NCI-H1694 treated with DMSO at 0.1 percent for 48 hours (cell line): ENCODE measurements at places on chromosomes 11 and 22.
A peak's percentile ranks its signal among the peaks of the same experiment; 100 is the strongest.

- peak; percentile 28 for DNase-seq
Observed at GRCh38 chr22:50506611-50507420, 686 bp downstream of the LMF2 start.

- no peak for DNase-seq
Observed at GRCh38 chr11:11396301-11397035, 43.4 kb upstream of the CSNK2A3 start.

GRCh38 chr22:19842393-19843106, 12.1 kb downstream of the GNB1L start:
- no peak for DNase-seq

DNA sequence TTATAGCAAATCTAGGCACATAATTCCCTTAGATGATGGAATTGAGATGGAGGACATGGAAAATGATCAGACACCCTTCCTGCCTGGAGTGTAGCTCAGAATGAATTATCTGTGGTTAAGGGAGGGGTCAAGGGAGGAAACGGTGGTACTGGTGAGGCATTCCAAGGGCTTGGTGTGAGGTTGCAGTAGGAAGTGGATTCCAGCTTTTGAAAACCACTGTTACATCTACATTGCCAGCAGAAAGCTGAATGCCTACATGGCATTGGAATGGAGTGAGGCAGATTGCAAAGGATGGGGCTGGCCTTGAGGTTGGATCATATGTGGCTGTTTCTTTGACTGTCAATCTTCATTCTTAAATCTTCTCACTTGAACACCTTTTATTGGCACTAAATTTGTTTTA, 684.4 kb downstream of the NTM start:
- DNase-seq, result peak; percentile 84

- no peak for DNase-seq
Observed at GRCh38 chr22:28154861-28155260, 235.8 kb upstream of the PITPNB start.

DNA sequence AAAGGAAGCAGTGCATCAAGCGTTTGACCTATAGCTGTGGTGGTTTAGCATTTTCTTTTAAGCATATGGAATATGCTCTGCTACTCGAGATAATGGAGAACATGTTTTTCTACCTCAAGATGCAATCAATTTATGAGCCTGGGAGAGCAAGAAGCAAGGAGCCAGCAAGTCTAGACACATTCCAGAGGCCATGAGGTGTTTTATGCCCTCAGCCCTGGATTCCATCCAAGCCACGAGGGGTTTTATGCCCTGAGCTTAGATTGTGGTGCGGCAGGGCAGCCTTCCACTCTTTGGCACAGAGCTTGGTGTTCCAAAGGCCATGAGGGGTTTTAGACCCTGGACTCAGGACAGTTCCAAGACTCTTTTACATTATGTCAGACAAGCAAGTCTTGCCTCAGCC, 11.7 kb upstream of the DNAJB13 start:
- DNase-seq, result no peak

GRCh38 chr11:210803-211180, 3.3 kb downstream of the RIC8A start:
- no peak for DNase-seq

DNA sequence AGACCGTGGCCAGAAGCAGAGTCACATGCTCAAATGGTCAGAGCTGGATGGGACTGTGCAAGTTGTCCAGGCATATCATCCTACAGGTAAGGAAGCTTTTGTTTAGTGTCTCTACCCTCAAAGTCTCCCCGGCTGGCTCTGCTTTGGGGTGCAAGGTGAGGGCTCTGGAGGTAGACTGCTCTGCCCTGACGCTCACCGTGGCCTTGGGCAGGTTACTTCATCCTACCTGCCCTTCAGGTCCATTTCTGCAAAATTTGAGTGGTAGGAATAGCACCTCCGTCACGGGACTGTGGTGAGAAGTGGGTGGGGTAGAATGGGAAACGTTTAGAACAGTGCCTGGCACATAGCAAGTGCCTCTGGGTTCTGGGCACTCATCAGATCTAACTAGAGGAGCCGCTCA, 42.2 kb downstream of the NAT10 start:
- DNase-seq, result no peak

DNA sequence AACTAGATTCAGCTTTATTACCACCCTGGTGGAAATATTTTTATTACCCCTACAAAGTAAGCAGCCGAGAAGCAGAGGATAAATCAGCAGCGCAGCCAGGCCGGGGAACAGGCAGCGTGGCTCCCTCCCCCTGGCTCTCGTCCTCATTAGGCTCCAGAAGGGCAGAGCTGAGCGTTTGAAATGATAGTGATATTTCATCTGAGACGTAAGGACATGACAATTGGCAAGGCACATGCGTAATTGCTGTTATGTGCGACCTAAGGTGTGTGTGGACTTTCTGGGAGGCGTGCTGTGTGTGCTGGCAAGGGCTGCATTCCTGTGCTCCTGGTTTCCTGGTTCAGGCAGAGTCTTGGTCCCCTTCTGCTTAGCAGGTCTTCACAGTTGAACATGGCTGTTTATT, 247.8 kb downstream of the TBC1D22A start:
- no peak for DNase-seq

DNA sequence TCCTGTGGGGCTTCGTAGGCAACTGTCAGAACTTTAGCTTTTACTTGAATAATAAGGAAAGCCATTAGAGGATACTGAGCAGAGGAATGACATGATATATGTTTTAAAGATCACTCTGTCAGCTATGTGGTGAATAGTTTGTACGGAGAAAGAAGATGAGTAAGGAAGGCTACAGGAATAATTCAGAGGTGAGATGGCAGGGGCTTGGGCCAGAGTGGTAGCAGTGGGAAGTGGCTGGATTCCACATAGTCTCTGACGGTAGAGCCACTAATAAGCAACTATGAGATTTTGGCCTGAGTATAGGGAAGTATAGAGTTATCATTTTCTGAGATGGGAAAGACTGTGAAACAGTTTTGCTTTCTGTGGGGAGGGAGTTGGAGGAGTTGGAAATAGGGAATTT, 93.9 kb upstream of the MTMR2 start:
- no peak for DNase-seq

- no peak for DNase-seq
Observed at GRCh38 chr22:50119169-50119767, 29.5 kb downstream of the MOV10L1 start.
